ENCODE measurements at places on chromosomes 12 and 14.

GRCh38 chr14:100428727-100429126, 105.6 kb downstream of the SLC25A47 start:
- no peak for DNase-seq

DNA sequence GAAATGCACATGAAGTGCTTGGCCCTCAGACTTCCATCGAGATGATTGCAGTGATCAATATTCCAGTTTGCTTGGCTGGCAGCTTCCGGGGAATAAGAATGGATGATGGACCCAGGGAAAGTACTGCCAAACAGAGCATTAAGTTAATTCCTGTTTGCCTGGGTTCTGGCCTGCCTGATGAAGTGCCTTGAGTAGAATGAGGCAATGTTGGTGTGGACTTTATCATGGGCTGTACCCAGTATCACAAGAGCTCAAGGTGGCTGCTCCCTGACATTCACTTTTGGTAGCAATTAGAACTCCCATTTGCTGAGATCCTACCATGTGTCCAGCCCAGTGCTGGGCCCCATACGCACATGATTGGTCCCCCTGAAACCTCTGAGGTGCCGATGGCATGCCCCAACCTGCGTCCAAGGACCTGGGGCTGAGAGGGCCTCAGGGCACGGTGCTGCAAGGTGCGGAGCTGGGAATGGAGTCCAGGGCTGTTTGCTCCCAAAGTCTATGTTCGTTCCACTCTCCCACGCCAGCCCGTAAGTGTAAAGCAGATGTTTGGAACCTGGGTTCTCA, 80.7 kb downstream of the SLC25A47 start:
- no peak for DNase-seq

DNA sequence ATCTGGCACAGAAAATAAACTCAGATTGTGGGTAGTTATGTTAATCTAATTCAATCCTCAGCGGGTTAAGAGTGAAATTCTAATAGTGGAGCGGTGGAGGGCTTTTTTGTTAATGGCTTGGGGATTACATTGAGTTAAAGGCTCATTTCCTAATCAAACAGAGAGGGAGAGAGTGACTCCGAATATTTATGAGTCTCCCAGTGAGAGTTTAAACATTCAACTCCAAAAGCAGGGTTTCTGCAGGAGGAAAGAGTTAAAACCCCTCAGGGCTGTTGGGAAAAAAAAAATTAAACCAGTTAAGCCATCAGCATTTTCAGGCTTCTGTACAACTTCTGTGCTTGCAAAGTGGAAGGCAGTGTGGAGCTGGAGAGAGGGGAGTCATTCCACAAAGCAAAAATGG, 62.1 kb upstream of the ESRRB start:
- DNase-seq = no peak

DNA sequence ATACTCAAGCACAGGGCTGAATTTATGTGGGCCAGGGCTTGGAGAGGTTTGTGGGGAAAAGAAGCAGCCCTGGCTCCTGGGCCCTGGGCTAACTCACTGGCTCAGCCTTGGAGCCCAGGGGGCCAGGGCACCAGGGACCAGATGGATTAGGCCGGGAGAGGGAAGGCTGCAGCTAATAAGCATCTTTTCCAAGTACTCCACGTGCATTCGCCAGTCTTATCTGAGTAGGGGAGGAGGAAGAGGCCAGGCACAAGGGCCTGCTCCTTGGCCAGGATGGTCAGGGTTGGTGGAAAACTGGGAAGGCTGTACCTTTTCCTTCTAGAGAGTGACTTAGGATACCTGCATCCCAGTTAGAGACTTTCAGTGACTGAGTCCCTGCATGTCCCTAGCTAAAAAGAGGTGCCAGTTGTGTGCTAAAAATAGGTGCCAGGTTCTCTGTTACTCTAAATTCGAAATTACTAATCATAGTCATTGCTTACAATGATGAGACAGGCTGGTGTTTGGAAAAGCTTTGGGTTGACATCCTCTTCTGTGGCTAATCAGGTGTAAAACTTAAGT, 1.3 kb downstream of the GLRX5 start:
- no peak for DNase-seq

- DNase-seq = no peak
These were observed 190.6 kb downstream of the TTC8 start for GRCh38 chr14:89015016-89015415.

DNA sequence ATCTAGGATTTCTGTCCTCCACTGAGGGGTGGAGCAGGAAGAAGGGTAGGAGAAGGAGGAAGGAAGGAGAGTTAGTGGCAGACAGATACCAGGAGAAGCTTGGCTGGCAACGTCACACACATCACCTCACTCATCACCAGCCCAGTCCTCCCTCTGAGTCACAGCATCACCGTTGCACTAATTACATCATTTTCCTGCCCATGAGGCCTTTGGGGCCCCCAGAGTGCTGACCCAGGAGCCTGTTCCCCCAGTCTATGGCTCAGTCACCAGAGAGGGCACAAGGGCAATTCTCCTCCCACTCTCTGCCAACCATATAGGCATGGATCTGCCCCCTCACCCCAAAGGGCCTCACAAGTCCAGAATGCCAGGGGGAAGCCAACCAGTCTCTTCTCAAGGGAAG, 4.6 kb downstream of the RND1 start:
- DNase-seq = no peak

GRCh38 chr14:101061411-101062064, 158.0 kb upstream of the RTL1 start:
- DNase-seq = no peak

DNA sequence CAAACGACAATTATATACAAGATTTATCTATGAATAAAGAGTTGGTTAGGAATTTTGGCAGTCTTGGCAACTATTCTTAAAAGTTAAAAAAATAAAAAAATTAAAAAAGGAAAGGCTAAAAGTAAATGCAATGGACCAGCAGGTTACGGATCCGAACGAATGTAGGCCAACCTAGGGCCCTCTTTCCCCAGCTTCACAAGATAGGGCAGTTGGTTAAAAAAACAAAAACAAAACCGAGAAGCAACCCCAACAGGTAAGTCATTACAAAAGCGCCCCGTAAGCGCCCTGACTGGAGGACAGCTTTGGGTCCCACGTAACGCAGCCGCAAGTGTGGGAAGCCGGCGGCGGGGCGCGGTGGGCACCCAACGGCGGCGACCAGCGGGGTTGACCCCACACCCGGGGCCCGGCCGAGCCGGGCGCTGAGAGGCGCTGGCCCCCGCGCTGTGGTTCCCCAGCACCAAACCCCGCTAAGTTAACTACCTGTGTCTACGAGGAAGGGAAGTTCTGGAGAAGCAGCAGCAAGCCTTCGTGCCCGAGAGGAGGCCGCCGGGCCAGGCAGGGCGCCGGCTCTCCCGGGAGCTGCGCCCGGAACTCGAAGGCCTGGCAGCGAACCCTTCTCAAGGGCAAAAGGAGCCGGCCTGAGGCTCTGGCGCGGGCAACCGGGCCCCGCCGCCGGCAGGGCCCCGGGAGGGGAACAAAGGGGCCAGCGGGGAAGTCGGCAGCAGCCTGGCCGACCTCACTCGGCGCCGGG, 882 bp downstream of the HECTD1 start:
- peak; percentile 50 for DNase-seq

GRCh38 chr14:103728721-103729120, 13.1 kb downstream of the ZFYVE21 start:
- DNase-seq = no peak

DNA sequence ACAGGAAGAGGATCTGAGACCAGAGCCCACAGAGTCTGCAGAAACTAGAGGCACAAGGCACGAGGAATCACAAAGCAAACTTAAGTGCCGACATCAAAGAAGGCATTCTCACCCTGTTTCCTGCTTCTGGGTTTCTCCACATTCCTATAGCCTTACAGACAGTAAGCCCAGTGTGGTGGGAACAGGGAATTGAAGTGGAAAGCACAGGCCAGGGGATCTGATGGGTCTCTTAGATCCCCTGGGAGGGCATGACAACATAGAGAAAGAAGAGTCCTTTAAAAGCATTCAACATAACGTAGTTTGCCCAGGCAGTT, 75.6 kb upstream of the FRMD6 start:
- no peak for DNase-seq

DNA sequence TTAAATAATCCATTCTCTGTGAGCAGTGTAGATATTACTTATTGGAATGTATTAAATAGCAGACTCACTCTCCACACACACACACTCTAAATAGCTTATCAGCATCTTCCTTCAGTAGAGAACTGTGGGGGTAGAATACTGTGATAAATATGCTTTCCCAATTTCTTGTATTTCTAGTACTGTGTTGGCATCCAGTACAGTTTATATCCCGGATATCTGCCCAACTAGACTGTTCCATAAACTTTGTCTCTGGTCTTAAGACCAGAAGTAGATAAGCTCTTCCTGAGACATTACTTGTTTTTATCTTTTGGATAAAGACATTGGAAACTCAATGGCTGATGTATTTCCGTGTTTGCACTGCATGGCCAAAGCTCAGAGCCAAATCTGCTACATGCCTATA, 136.2 kb upstream of the PDZRN4 start:
- no peak for DNase-seq

DNA sequence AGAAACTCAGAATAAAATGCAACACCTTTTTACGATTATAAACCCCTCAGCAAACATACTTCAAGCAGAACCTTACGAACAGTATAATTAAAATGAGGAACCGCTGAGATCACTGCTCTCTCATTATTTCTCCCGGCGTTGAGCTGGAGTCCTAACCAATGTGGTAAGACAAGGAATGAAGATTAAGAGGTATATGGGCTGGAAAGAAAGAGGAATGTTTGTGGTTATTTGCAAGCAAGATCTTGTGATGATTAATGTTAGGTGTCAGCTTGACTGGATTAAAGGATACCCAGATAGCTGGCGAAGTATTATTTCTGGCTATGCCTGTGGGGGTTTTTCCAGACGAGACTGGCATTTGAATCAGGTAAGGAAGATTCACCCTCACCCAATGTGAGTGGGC, 10.3 kb upstream of the ZNF84 start:
- DNase-seq = no peak

GRCh38 chr14:90446405-90446804, 49.6 kb downstream of the CALM1 start:
- no peak for DNase-seq

- no peak for DNase-seq
These were observed 5.2 kb downstream of the KRT4 start for GRCh38 chr12:52808573-52809160.

GRCh38 chr12:47820631-47821345, 1.1 kb upstream of the HDAC7 start:
- DNase-seq = no peak

- no peak for DNase-seq
These were observed 10.9 kb upstream of the ZNF705A start for GRCh38 chr12:8145754-8146441.

DNA sequence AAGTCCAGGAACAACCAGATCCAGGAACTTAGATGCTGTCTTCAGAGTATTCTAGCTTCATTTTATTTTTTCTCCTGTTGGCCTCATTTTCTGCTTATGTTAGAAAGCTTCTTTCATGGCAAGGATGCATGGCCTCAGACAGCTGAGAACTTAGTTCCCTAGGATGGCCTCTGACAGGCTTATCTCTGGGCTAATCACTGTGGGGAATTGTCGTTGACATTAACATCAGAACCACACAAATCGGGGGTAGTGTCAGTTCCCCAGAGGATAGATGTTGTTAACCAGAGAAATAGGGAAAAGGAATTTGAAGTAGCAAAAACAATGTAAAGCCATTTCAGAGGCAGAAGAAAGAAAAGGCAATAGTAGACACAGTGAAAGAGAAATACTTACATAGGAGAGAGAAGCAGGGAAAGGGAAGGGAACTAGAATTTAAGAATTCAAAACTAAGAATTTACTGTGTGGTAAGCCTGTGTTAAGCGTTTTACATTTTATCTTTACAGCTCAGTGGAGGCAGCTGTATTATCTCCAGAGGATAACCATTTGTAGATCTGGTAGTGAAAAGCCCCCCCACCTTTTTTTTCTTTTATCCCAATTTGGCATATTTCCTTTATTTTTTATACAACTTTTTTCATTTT, 21.8 kb downstream of the FUT8 start:
- no peak for DNase-seq

GRCh38 chr12:121325922-121326396, 26.3 kb downstream of the ANAPC5 start:
- DNase-seq = no peak

DNA sequence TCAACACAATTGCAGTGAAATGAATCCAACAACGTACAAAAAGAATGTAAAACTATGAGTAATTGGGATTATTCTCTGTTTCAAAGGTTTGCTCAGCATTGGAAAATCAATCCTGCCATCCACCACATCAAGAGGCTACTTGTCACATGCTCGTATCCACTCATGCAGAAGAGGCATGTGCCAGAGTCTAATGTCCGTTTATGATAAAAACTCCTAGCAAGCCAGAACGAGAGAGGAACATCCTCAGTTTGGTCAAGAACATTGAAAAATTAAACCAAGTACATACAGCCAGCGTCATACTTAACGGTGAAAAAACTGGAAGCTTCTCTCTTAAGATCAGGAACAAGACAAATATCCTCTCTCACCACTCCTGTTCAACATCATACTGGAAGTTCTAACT, 563.9 kb upstream of the TMEM132C start:
- DNase-seq = no peak

GRCh38 chr12:27048822-27049752, 26.7 kb downstream of the MED21 start:
- DNase-seq = no peak

DNA sequence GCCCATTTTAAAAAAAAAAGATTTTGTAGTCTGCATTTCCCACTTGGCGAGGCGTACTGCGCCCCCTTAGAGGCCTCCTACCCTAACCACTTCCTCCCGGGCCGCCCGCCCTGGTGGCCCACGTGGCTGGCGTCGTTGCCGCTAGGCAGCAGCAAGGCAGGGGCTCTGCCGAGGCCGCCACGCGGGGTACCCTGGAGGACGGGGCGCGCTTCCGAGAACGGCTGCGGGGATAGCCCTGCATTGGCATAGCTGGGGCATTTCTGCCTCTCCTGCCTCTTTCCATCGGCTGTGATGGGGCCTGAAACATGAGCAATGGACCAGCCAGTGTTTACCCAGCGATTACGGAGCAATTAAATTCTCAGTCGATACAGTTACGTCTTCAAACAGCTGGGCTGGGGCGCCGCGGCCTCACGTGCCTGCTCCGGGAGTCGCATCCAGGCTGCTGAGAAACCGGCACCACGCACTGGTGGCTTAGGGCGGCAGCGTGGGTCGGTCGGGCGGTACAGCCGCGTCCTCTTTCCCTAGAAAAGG, 38.0 kb downstream of the IQSEC3 start:
- DNase-seq = no peak

GRCh38 chr12:57330992-57331391, 80.0 kb upstream of the STAC3 start:
- DNase-seq = no peak

Data from GM13976 (cell line).